ENCODE measurements at places on chromosomes 11 and 22.
A peak's percentile ranks its signal among the peaks of the same experiment; 100 is the strongest.

GRCh38 chr22:43993072-43993760 is 30.9 kb upstream of the PARVB start:
- DNase-seq, result peak; percentile 38

- DNase-seq, result no peak
Observed at GRCh38 chr22:24843048-24843447, 37.0 kb downstream of the SGSM1 start.

DNA sequence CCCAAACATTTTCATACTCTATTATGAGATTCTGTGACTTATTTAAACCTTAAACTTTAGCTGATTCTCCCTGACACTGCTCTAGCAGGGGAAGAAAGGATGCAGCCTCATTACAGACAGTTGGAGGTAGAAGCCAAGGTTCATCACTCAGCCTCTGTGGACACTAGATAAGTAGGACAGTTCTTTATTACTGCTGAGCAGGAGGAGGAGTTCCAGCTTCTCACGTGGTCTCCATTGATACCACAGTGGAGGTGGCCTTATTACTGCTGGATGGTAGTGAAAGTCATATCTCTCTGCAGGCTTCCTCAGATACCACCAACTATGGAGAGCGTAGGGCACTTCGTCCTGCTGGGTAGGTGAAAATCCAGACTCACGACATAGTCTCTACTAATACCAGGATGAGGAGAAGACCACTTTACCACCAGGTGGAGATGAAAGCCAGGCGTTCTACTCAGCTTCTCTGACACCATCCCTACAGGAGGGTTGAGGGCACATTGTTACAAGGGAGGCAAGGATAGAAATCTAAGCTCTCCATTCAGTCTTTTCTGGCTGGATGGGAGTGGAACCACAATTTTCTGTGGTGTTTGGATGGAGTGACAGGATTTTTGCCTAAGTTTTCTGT is 13.1 kb upstream of the ANGPTL5 start:
- no peak for DNase-seq

- DNase-seq, result no peak
Observed at GRCh38 chr11:65212226-65212801, 30.6 kb downstream of the CAPN1 start.

GRCh38 chr11:129695571-129696308 is 119.9 kb upstream of the TMEM45B start:
- DNase-seq, result peak; percentile 65

DNA sequence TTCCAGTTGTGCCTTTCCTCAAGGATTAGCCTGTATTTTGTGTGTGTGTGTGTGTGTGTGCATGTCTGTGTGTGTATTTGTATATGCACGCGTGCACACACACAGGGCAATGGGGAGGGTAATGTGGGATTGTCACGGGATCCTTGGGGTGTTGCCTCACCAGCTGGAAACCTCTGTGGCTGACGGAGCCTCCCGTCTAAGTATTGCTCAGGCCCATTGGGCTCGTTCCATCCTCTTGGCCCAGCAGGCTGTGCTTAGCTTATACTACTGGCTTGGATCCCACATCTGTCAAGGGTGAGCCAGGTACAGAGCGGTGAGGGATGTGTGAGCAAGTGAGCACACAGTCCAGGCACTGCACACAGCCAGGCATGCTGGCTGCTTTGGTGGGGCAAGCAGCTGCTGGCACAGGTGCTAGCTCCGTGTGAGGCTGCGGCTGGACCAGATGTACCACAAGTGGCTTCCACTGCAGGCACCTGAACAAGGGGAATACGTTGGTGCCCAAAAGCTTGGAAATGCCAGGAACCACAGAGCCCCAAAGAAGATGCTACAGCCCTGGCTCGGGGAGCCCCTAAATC is 462.8 kb downstream of the NELL1 start:
- no peak for DNase-seq

DNA sequence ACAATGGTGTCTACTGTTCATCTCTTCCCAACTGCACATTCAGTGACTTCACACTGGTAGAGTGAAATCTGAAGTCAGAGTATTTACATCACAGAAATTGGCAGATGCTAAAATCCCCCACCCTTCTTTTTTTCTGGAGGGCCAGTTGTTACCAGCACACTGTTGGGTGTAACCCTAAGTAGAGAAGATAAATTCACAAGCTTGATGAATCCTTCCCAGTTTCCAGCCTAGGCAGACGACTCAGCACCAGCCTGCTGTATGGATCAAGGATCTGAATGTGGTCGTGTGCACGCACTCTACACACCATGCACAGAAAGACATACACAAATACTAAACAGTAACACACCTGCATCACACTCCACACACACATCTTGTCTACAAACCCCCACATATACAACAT is 46.0 kb downstream of the ARRB1 start:
- DNase-seq, result no peak

DNA sequence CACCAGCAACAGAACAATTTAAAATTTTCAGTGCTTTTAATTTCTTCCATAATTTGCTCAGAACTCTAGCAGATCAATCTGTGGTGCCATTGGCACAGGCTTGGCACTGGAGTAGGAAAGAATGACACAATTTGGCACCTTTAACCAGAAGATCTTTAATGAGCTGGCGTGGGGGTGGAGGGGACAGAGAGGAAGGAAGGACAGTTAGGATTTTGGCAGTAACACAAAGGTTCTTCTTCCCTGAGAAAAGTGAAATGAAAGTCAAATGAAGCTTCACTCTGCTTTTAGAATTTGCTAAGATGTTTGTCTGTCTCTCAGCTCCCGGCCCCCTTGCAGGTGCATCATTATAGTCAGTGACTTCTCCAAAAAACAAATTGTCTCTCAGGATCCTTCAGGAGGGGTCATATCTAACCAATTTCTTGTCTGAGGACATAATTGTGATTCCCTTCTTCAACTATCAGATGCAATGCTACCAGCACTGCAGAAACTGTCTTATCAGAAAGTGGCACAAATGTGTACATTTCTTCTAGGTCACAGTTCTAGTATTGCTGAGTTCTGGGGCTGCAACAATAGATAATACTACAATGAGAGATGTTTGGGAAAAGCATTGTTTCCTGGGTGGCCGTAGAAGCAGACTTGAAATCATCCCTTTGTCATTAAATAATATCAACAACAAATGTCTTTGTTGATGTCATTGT is 66.8 kb downstream of the CSTPP1 start:
- peak; percentile 11 for DNase-seq

GRCh38 chr11:57386178-57386940 is 4.1 kb downstream of the PRG2 start:
- no peak for DNase-seq

- DNase-seq, result no peak
Observed at GRCh38 chr11:38990139-38990538, 2392.1 kb upstream of the RAG2 start.

GRCh38 chr11:69655479-69656428 is 14.8 kb downstream of the CCND1 start:
- DNase-seq, result no peak

DNA sequence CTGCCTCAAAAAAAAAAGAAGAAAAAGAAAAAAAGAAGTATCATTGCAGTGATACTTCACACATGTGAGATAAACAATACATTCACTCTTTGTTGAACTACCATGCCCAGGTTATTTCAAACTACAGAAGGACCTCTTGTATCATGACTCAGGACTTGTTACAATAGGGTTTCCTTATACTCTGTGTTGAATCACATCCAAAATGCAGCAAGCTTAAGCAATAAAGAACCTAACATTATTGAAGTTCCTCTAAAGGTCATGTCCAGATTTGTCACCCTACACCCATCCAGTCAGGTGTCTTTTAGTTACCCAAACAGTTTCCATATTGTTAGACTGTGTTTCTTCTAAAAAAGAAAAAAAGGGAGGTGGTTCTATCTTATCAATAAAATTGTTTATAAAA is 26.9 kb upstream of the ALKBH3 start:
- DNase-seq, result no peak

GRCh38 chr22:44391015-44391414 is 78.3 kb upstream of the SHISAL1 start:
- DNase-seq, result no peak

DNA sequence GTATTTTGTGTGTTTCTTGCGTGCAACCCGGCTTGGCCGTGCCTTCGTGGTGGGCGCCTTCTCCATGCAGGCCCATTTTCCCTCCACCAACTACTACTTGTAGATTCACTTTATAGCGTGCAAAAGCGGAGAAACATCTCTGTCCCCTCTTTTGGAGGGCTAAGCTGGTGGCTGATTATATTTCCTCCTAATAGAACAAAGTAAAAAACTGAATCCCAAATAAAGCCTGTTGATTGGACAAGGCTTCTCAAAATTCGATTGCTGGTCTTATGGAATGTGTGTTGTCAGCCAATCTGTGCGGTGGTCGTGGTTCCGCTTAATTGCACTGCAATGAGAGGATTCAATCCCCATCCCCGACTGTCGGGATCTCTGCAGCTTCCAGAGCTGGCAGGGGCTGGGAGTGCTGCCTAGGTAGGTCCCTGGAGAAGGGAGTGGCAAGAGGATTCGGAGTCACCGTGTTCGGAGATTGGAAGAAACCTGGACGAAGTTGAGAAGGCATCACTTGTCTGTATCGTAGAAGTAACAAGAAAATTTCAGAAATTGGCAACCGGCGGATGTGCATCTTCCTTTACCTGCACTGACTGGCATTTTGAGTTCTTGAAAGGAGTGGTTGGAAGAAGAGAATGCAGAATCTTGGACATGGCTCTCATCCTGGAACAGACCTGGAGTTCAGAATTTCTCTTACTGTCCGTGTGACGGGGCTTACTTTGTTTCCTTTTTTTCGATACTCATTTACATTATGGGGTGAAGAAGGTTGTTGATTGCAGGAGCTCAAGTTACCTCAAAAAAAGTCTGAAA is 1.1 kb downstream of the HMGXB4 start:
- no peak for DNase-seq

- DNase-seq, result no peak
Observed at GRCh38 chr22:35587447-35587870, 29.7 kb downstream of the MB start.

- DNase-seq, result no peak
Observed at GRCh38 chr11:94871491-94872185, 101.7 kb downstream of the CWC15 start.

- DNase-seq, result no peak
Observed at GRCh38 chr11:122733318-122733717, 77.8 kb downstream of the UBASH3B start.

DNA sequence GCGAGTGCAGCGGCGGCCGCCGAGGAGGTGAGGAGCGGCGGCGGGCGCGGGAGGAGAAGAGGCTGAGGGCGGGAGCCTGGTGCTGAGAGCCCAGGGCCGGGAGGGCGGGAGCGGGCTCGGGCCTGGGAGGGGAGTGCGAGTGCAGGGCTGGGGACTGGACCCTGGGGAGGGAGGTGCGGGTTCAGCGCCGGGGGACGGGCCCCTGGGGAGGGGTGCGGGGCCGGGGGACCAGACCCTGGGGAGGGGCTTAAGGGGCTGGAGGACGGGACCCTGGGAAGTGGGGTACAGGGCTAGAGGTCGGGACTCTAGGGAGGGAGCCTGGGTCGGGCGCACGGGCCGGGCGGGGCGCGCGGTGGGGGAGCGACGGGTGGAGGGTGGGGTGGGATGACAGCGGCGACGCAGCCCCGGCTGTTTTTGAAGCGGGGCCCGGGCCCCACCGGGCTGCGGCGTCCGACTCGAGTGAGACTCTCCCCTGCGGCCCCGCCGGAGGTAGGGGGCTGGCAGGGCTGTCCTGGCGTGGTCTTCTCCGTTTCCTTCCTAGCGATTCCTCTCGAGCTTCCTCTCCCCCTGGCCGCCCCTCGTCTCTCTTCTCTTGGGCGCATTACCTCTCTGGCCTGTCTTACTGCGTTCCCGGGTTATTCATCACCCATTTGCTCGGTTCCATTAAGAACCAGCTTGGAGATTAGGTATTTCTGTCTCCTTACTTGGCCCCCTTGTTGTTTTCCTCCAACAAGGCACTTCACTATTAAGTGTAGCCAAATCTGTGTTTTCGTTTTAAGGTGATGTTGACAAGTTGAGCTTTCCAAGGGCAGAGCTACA is 754 bp downstream of the NUP50 start:
- DNase-seq, result no peak

- DNase-seq, result no peak
Observed at GRCh38 chr11:37371346-37371970, 773.4 kb upstream of the RAG2 start.

DNA sequence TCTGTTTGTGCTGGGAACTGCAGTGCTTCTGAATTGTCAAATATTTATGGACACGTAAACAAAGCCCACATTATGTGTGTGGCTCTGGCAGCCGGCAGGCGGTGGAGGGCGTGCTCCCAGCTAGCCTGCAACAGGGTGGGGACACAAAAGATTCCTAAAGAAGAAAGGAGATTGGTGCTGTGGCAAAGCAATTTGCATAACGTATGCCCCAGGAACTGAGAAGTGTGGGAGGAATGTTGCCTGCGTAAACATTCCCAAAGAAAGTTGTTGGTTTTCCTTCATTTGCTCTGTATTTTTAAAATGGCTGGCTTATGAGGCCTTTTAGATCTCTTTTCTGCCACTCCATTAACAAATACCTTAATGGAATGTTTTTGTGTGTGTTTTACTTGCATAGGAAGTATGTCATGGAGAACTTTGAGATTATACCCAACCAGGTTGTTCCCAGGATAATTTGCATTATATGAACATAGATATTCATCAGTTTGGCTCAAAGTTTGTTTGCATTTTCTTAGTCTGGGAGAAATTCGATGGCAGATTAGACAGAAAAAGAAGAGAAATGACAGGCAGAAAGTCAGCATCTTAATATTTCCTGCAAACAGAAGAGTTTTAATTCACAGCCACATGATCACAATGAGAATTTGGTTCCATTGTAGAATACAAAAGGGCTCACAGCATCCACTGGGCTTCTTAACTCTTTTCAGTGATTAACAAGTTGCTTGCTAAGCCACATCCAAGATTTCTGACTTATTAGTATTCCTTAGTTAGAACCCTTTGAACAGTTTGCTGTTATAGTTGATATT is 41.8 kb upstream of the DLAT start:
- no peak for DNase-seq

DNA sequence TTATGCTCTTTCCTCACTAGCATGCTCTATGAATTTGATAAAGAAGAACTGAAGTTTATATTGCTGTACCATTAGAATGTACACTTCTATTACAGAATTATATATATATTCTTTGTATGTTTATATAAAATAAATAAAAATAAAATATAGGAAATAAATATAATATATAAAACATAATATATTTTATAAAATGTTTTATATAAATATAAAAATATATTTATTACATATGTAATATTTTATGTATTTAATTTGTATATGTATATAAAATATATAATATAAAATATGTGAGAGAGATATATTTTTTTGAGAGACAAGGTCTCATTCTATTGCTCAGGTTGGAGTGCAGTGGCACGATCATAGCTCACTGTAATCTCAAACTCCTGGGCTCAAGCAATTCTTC is 18.3 kb upstream of the RTCB start:
- DNase-seq, result no peak

GRCh38 chr22:48182031-48182430 is 1419.6 kb downstream of the TBC1D22A start:
- no peak for DNase-seq
